Astrocyte (in vitro differentiated cells and primary cell): ENCODE measurements at places on chromosomes 3 and 15.
A peak's percentile ranks its signal among the peaks of the same experiment; 100 is the strongest.

DNA sequence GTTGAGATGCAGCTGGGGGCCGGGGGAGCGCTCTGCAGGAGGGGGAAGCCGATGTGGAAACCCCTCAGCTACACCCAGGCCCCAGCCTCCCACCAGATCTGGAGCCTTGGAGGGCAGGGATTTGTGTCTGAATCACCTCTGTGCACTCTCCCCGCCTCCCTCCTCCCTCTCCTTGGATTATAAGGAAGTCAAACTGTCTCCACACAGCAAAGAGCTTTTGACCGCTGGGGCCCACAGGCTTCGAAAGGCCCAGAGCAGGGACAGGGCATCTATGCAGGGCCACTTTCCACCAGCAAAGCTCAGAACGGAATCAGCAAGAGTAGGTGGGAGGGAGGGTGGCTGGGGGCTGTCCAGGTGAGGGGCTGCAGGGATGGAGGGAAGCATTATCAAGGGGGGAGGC lies 68.9 kb downstream of the IQSEC1 start:
- no peak for DNase-seq

DNA sequence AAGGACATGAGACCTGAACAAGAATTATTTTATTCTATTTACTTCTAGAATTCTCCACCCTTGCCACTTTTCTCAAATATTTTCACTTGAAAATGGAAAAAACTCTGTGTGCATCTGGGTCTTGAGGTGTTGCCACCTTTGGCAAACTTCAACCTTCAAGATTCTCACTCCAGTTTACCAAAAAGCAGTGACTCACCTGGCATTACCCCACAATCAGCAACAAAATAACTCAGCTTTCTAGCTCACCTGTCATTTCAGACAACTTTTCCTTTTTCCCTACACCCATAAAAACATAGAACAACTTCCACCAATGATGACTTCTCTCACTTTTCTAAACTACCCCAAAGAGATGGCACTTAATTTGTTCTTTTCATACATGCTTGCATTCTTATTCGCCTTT lies 115.8 kb downstream of the DUT start:
- no peak for DNase-seq

DNA sequence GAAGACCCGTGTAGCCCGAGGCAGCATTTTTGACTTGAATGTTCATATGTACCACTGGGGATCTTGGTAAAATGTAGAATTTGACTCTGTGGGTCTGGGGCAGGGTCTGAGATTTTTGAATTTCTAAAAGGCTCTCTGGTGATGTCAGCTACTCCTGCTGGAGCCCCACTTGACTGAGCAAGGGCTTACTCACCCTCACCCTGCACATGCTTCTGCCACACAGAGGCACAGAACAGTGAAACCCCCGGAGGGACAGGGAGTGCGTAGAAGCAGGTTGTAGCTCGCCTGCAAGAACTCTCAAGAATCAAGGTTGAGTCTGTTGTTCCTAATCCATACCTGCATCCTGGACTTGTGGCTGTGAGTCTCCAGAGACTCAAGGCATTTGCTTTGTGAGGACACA lies 41.1 kb downstream of the SLCO3A1 start:
- no peak for DNase-seq

- DNase-seq = peak; percentile 6
These were observed 753.5 kb upstream of the NECTIN3 start for GRCh38 chr3:110318108-110318507.

- peak; percentile 91 for DNase-seq
These were observed 33.8 kb downstream of the MBNL1 start for GRCh38 chr3:152302521-152303021.

GRCh38 chr3:5054098-5054497 lies 68.0 kb upstream of the ARL8B start:
- no peak for DNase-seq

GRCh38 chr15:39548561-39548960 lies 32.3 kb upstream of the THBS1 start:
- no peak for DNase-seq

- no peak for DNase-seq
These were observed 59.2 kb downstream of the CHRD start for GRCh38 chr3:184439096-184439495.

DNA sequence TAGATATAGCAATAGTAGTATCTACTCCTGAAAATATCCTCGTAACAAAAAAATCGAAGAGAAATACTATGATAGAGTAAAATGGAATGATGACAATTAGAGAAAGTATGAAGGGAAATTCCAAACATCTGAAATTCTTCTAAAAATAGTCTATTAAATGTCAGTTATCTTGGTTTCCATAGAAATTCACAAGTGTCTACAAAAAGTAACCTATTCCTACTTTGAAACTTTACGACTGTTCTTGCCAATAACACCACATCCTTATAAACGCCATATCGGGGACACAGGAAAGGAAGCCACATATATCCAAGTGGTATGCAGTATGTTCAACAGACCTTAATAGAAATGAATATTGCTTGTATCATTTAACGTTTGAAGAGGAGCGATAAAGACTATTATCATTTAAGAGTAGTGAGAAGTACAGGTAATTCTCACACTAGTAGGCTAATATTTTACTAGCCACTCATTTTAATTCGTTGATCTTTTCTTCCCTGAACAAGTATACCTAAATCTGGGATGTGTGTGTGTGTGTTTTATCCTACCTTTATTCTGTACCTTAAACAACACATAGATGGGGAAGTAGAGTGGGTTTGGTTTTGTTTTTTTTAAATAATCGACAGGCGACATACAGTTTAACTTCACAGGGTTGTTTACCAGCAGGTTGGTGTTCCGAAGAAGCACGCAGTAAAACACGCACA lies 1.2 kb downstream of the GPR176 start:
- DNase-seq = peak; percentile 92
